ENCODE measurements at places on chromosomes 11 and 22.

- peak; percentile 48 for DNase-seq
Measured at GRCh38 chr11:93775289-93775688, 8.8 kb upstream of the MED17 start.

DNA sequence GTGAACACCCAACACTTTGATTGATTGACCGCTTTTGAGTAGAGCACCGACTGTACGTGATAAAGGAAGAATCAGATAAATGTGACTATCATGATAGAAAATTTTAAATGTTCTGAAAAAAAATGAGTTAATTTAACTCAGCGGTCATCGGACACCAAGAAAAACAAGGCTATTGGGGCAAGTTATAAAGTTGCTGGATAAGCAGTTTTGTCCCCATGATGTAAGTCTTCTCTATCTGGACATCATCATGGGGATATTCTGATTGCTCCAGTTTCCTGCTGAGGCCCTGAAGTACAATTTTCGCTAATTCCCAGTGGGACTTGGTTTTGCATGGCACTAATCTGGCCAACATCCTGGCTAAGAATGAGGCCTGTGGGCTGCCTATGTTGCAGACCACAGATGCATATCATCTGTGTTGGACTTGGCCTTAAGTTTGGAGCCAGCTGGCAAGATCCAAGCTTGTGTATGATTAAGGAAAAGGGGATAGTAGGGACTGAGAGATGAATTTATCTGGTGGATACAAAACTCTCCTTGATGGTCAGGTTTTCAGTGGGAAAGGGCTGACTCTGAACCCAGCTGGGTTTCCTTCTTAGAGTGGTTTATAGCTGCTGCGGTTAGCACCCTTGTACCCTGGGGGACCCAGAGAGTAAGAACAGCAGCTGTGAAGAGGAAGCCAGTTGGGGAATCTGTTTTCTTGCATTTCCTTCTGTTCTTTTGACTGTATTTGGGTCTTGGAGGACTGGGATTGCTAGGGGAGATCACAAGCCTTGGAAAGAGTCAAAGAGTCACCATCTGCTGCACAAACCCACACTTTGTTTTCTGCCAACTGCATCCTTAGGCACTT, 118.3 kb downstream of the SEZ6L start:
- DNase-seq, result no peak

DNA sequence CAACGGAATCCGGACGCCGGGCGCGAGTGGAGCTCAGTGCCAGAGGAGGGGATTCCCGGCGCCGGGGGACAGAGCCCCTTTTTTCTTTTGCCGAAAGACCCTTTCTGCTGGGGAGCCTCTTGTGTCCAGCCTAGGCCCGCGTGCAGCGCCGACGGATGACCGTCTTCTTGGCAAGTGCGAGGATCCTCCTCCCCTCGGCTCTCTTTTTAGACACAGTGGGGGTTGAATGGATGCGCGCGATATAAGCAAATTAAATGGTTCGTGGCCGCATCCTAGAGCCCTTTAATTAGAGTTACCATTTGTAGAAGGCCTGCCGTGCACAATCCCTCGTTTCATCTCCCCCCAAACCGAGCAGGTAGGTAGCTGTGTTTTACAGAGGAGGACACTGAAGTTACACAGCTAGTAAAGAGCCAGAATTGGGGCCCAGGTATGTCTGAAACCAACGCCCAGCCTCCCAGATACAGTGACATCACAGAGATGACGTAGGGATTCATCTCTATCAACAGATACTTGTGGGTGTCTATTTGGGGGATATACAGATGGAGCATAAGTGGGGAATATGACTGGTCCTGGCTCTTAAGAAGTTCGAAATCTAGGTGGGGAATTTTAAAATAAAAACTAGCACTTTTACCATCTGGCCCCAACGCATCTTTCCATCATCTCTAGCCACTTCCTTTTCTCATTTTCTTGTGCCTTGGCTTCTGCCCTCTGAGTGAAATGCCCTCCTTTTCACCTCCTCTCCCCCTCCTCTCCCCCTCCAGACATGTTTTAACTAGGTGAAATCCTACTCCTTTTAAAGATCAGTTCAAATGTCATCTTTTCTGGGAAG, 875 bp downstream of the TCP11L1 start:
- DNase-seq, result peak; percentile 15

DNA sequence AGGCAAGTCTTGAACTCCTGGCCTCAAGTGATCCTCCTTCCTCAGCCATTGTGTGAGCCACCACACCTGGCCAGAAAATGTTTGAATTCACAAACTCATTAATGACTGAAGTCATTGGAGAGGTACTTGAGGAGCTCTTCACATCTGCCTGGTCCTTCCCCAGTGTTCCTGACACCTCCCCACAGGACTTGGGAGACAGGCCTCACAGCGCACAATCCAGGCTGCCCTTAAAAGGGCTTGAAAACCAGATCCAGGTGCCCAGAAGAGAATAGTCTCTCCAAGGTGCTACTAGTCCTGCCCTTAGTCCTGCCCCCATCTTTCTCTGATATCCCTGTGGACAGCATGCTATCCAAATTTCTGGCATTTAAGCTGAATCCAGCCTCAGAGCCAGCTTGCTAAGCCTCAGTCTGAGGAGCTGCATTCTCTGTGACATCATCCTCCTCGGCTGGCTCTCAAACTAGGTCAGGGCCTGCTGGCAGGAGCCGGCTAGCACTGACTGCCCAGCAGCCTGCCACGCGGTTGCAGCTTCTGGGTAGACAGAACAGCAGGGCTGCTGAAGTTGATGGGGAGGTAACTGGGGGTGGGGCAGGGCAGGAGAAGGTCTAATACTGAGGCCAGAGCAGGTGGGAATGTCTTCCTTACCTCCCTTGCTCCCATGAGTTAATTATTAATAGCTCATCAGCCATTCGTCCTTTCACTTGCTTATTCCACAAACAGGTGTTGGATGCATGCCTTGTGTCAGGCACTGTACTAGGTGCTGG, 35.3 kb upstream of the NECTIN1 start:
- no peak for DNase-seq

DNA sequence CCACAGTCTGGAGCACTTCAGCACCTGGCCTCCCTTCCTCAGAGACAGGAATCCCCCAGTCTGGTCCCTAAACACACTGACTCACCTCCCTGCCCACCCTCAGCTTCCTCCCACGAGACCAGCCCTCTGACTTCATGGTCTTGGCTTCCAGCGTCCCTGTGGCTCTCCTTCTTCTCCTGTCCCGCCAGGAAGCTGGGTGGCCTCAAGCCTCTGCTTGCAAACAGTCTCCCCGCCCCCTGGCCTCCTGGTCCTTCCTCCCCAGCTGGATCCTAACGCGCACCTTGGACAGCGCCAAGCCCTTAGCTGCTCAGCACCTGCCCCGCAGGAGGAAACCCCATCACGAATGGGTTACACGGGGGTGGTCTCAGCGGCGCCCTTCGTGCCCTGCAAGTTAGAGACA, 4.5 kb downstream of the NCF4 start:
- no peak for DNase-seq

DNA sequence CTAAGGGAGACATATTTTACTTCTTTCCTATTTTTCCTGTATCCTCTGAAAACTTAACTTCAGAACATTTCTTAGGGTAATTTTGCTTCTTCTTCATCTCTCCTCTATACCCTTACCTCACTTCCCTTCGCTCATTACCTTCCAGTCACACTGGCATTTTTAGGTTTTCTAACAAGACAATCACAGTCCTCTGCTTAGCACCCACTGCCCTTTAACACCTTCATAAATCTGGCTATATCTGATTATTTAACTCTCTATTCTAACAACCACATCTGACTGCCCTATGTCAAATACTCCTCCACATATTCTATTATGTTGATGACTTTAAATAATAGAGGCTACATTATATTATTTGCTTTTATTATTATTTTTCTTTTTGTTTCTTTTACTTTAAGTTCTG, 1058.0 kb upstream of the CNTN5 start:
- no peak for DNase-seq

DNA sequence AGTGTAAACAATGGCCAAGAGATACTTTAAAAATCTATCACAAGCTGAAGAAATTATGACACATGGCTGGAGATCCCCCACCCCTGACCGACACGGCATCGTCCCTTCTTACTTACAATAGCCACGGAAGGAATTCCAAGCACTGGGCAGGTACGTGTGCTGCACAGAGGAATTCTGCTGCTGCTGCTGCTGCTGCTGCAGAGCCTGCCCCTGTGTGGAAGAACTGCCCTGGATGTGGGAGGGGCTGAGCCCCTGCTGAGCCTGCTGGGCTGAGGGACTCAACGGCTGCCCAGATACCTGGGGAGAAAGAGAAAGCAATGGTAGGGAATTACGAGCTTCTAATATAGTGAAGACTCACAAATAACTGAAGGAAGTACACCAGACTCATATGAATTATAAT, 15.0 kb upstream of the NFRKB start:
- no peak for DNase-seq

- DNase-seq, result no peak
Measured at GRCh38 chr22:27246558-27246957, 555.0 kb downstream of the MN1 start.

GRCh38 chr11:47603295-47603694, 9.1 kb upstream of the C1QTNF4 start:
- peak; percentile 19 for DNase-seq

DNA sequence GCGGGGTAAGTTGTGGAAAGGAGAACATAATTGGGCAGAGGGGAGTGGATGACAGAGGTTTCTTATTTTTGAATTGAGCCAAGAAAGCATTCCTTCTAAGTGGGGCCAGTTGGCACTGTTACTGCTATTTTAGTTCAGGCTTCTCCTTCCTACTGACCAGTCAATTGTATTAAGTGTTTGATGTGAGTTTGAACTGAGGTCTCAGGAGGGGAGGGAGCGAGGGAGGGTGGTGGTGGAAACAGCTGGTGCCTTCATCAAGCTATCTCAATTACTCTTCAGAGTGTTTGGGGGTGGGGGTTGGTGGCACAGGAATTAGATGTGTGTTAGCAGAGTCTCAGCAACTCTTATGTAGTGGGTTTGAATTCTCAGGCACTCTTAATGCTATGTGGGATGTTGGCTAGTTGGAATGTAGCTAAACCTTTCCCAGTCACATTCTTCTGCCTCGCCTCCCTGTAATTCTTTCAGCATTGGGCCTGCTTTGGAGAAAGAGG, 14.5 kb downstream of the CTNND1 start:
- DNase-seq, result no peak

DNA sequence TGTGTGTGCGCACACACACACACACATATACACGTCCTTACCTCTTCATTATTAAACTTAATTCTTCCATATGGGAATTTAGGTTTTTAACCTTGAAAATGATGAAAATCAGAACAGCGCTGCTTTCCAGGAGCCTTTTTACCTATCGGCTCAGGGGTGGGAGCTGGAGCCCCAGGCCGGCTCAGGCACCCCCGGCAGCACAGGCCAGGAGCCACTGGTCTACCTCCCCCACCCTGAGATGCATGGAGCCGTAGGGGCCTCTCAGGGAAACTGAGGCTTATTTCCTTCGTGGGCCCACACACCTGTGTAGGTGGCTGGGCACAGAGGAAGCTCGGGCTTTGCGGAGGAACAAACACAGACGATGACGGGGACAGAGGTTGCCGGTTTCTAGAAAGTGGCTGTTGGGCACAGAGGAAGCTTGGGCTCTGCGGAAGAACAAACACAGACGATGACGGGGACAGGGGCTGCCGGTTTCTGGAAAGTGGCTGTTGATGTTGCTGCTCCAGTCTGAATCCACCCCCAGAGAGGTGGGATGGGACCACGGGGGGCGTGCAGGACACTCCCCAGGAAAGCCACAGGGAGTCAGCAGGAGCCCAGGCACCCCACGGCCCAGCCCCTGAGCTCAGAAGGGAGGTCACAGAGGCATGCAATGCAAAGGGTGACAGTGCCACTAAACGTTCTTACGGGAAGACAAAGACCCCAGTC, 149.4 kb downstream of the BRD1 start:
- DNase-seq, result no peak

DNA sequence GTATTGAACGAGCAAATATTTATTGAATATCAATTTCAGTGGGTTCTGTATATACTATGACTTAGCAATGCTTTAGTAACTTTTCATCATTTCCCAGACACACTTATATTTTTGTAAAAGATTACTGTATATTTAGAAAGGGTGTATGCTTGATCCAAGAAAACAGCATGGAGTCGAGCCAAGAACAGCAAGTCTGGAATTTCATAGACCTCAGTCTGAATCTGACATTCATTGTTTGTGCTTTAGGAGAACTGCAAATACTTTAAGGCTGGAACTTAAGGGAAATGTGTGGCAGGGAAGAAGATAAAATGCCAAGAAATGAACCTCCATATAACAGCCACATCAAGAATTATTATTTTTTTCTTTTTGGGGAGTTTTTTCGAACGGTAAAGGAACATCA, 1156.8 kb downstream of the LRRC4C start:
- DNase-seq, result no peak

DNA sequence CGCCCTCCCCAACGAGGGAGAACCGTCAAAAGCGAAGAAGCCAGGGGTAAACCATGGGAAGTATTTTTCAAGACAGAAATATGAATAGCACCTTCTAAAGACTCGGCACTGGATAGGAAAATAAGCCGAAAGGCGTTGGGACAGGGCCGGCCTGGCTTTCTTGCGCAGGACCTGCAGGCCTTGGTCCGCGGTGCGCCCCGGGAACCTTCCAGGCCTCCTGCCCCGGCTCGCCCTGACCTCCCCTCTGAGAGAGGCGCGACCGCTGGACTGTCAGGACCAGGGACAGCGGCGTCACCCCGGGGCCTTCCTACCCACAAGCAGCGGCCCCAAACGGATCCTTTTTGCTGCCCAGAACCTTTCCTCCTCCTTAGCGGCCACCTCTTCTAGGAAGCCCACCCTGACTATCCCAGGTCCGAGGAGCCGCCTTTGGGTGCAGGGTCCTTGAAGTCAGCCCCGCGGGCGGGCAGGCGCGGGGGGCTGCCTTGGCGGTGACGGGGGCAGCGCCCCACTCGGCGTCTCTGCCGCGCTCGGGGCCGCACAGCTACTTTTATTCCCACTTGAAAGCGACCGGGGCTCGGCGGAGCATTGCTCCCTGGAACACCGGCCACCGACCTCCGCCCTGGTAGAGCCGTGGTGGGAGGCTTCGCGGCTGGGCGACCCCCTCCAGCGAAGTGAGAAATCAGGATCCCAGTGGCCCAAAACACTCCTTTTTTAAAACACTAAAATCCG, 650 bp upstream of the MAPK11 start:
- peak; percentile 54 for DNase-seq

- DNase-seq, result no peak
Measured at GRCh38 chr22:31093086-31093850, 12.2 kb downstream of the SMTN start.

DNA sequence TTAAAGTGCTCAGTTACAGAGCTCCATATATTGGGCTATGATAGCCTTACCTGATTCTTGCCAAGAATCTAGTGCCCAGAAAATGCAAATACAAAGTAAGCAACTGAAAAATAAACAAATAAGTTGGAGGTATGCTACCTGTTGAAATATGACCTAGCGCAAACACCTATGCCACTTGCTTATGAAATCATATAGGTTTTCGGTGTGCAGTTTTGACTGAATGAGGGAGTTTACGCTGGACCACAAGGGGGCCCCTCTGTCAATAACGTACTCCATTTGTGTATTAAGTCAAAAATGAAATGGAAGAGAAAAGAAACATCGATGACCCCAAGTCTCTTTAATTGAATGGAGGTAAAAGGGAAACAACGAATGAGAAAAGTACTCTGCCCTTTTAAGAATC, 84.9 kb upstream of the TRIM77 start:
- DNase-seq, result peak; percentile 35

- DNase-seq, result no peak
Measured at GRCh38 chr22:22705328-22706100, 61.1 kb downstream of the GGTLC2 start.

Data from PC-3 (cell line).